ENCODE measurements at places on chromosomes 1 and 21.

- DNase-seq: no peak
Measured at GRCh38 chr1:64060611-64061302, 142.7 kb upstream of the UBE2U start.

GRCh38 chr1:24121406-24121805 is 9.5 kb upstream of the MYOM3 start:
- DNase-seq: no peak

GRCh38 chr1:27593678-27594563 is 10.0 kb downstream of the AHDC1 start:
- DNase-seq: no peak

DNA sequence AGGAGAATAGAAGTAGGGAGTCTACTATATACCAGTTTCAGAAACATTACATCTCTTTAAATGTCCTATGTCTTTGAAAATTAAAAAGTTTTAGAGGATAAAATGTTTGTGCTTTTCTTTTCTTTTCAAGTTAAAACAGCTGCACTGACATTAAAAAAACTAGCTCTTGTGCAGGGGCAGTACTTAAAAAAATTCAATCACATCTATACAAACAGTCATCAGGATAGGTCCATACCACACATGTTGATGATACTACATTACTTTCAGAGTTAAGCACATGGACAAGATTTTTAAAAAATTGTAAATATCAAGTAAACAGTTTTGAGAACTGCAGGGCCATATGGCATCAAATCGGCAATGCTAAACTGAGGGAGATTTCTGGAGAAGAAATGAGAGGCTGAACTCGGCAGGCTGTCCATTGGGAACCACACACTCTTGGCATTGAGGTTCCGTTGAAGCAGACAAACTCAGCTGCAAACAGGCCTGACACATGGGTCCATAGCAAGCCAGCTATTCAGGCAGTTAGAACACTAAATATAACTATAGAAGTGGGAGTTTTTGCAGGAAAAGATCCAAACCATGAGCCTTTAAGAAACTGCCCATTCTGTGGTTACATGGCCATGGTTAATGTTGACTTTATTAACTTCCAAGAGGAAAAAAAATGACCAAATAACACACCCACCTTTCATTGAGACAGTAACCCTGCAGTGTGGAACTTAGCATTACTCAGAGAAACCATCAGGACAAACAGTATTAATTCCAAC is 84.5 kb upstream of the BCL10 start:
- no peak for DNase-seq

- DNase-seq: no peak
Measured at GRCh38 chr1:10014016-10014415, 17.0 kb downstream of the RBP7 start.

- no peak for DNase-seq
Measured at GRCh38 chr1:45569571-45569961, 14.3 kb upstream of the NASP start.

DNA sequence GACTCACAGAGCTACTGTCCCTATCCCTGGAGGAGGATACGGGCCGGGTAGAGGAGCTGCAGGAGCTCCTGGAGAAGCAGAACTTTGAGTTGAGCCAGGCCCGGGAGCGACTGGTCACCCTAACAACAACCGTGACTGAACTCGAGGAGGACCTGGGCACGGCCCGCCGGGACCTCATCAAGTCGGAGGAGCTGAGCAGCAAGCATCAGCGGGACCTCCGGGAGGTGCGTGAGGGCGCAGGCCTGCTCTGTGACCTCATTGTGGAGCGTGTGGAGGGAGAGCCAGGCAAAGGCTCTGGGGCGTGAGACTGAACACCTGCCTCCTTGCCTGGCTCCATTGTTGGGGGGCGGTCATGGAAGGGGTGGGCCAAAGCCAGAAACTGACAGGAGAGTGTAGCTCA is 19.0 kb downstream of the PPFIA4 start:
- no peak for DNase-seq

- DNase-seq: no peak
Measured at GRCh38 chr1:171438441-171438840, 46.9 kb upstream of the PRRC2C start.

GRCh38 chr1:152926091-152926490 is 17.7 kb downstream of the IVL start:
- DNase-seq: peak; percentile 8

DNA sequence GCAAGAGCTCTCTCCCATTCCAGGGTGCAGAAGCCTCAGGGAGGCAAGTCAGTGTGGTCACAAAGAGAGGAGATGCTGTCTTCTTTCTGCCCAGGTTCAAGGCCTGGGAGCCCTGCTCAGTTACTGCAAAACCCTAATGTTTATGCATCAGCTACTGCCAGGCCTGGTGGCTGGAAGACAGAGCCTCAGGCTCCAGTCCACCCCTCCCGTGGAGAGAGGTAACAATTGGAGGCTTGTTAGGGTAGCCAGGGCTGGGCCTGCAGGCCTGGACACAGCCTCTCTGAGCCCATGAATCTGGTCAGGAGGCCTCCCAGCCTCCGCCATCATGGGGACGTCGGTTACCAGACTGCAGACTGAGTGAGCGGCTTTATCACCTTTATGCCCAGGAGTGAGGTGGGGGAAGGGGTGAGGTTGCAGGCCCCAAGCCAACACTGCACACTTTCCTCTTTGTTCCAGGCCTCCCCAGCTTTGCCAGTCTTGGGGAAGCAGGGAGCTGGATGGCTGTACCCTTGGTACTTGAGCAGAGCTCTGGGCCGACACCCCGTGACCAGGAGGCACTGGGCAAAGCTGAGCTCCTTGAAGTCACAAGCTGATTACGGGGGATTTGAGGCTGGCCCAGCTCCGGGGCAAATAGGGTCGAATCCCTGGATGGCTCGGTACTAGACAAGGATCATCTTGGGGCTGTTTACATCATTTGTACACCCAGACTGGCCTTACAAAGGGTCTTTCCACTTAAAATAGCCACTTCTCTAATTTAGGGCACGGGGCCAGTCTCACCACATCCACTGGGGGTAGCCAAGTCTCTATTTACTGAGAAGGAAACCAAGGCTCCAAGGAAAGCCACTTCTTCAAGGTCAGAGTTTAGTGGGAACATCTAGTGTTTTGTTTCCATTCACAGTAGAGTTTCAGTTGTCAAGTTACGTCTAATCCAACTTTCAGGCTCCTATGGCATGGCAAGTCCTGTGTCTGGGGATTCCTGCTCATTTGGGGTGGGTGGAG is 5.2 kb downstream of the SLC2A1 start:
- DNase-seq: no peak

DNA sequence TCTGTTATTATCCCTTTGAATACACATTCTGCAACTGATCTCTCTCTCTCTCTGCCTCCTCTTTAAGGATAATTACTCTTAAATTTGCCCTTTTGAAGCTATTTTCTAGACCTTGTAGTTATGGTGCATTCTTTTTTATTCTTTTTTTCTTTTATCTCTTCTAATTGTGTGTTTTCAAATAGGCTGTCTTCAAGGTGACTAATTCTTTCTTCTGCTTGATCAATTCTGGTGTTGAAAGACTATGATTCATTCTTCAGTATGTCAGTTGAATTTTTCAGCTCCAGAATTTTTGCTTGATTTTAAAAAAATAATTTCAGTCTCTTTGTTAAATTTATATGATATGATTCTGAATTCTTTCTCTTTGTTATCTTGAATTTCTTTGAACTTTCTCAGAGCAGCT is 95.6 kb upstream of the GPR52 start:
- DNase-seq: no peak

DNA sequence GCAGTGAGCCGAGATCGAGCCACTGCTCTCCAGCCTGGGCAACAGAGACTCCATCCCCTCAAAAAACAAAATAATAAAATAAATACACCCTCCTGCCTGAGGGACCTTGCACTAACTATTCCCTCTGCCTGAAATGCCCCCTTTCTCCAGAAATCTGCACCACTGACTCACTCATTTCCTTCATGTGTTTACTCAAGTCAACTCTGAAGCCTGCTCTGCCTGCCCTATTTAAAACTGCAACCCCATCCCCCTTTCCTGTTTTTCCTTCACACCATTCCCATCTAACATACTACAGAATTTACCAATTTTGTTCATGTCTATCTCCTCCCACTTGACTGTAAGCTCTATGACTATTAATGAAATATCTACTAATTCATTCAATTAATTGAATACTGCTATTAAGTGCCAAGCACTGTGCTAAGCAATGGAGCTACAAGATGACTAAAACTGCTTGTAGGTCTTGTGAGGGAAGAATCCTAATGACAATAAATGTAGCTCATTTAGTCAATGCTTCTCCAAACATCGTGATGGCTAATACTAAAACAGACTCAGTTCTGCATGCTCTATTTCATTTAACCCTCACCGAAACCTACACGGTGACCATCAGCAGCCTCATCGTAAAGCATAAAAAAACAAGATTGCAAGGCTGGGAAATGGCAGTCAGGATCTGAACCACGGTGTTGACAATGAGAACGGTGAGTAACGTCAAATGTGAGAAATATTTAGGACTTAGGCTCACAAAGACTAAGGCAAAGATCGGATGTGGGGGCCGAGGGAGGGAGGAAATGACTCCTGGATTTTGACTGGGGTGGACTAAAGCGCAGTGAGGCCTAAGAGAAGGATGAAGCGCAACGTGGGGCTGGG is 749 bp upstream of the TMEM39B start:
- no peak for DNase-seq

DNA sequence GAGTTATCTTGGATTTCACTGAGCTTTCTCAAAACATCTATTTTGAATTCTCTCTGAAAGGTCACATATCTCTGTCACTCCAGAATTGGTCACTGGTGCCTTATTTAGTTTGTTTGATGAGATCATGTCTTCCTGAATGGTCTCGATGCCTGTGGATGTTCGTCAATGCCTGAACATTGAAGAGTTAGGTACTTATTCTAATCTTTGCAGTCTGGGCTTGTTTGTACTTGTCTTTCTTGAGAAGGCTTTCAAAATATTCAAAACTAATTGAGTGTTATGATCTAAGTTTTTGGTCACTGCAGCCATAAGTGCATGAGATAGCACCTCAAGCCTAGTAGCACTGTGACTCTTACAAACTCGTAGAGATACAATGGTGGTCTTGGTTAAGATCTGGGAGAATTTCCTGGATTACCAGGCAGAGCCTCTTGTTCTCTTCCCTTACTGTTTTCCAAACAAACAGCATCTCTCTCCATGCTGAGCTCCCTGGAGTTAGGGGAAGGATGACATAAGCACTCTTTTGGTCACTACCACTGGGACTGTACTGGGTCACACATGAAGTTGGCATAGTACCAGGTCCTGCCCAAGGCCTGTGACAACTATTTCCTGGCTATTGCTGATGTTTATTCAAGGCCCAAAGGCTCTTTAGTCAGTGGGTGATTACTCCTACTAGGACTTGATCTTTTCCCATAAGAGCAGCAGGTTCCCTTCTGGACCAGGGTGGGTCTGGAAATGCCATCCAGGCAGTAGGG is 25.6 kb downstream of the SLC22A15 start:
- no peak for DNase-seq

DNA sequence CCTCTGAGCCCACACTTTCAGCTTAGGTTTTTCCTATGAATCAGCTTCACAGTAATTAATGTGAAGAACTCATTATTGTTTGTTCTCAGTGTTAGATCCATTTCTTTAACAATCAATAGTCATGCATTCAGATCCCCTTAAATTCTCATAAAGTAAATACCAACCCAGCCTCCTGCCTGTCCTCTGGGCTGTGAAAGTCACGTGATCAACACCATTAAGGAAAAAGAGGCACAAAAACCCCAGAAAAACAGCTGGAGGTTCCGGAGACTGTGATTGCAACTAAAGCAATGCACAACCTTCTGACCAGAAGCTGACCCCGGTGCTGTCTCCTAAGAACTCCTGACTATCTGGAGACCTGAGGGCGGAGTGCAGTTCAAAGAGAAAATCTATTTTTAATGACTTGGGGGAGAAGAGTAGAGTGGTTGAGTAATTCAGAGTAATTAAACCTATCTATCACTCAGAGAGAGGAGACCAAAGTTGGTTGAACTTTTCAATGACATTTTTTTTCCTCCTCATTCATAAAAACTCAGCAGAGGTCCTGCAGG is 132.5 kb downstream of the PLXNA2 start:
- no peak for DNase-seq

GRCh38 chr1:56978819-56979218 is 13.0 kb upstream of the C8B start:
- DNase-seq: no peak

DNA sequence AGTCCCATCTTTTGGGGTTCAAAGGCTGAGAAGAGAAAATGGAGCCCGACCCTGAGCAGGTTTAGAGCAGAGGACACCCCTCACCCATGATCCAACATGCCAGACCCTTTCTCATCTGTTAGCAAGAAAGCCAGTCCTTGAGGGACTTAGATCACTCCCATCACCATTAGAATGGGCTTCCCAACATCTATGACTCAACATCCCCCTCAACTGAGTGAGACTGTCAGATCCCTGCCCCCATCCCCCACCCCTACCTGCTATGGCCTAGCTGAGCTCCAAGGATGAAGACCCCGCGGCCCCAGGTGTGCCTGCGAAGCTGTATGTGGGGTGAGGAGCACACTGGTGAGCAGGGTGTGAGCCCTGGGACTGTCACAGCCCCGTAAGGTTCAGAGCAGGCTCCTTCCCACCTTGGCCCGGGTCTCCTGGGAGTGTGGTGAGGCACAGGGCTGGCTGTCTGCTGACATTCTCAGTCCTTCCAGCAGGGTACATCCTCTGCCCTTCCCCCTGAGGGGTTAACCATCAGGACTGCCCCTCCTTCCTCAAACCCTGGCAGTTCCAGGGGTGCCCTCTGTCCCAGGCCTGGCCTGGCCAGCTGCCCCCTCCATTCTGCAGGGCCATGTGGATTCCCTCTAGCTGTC is 21.4 kb upstream of the BLACAT1 start:
- DNase-seq: no peak

DNA sequence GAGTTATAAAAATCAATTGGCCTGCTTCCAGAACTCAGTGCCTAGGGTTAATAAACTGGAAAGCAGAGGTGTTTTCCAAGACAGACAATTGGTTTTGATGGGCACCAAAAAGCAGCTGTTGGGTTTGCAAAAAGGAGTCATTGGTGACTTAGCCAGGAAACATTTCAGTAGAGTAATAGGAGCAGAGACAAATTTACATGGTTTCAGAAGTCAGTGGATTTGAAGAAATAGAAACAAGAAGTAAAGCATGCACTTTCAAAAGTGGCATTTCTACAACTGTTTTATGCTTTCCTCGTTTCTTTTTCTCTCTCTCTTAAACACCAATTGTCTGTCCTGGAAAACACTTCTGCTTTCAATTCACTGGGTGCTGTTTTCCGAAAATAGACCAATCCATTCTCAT is 87.8 kb downstream of the GLUL start:
- DNase-seq: peak; percentile 26

GRCh38 chr1:168729405-168729802 is 398 bp upstream of the DPT start:
- DNase-seq: no peak

DNA sequence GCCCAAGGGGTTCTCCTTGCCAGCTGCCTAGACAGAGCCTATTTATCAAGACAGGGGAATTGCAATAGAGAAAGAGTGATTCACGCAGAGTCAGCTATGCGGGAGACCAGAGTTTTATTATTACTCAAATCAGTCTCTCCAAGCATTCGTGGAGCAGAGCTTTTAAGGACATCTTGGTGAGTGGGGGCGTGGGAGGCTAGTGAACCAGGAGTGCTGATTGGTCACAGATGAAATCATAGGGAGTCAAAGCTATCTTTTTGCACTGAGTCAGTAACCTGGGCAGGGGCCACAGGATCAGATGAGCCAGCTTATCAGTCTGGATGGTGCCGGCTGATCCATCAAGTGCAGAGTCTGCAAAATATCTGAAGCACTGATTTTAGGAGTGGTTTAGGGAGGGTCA is 64.8 kb upstream of the MRPS6 start:
- DNase-seq: no peak

- DNase-seq: no peak
Measured at GRCh38 chr1:74422421-74423292, 89.8 kb downstream of the LRRC53 start.

Measured in GM19239 (cell line).